Femur (tissue), 1 donor: ENCODE measurements at places on chromosomes 4 and X.

GRCh38 chrX:70636218-70636617 lies 191.6 kb downstream of the DLG3 start:
- no peak for DNase-seq

DNA sequence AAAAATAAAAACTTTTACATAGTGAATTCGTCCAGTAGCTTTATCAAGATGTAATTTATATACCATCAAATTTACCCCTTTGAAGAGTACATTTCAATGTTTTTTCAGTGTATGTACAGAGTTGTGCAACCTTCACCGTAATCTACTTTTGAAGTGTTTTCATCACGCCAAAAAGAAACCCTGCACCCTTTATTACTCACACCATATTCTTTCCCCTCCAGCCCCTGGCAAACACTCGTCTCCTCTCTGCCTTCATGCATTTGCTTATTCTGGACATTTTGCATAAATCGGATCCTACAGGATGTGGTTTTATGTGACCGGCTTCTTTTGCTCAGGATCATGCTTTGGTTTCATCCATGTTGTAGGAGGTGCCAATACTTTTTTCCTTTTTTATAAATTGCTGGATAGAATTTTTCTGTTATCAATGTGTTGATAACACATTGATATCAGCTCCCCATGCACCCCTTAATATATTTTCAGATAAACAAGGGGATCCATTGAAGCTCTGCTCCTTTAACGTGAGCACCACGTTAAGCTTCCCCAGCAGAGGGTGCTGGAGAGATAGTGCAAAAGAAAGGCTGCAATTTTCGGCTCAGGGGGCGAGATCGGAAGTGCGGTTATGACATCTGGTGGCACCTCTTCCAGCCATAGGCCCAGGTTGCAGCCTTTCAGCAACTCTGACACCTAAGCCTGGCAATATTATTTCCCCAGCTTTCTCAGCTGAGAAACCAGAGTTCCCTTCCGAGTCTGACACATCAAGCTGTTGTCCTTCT lies 100.1 kb upstream of the VCX3B start:
- no peak for DNase-seq

DNA sequence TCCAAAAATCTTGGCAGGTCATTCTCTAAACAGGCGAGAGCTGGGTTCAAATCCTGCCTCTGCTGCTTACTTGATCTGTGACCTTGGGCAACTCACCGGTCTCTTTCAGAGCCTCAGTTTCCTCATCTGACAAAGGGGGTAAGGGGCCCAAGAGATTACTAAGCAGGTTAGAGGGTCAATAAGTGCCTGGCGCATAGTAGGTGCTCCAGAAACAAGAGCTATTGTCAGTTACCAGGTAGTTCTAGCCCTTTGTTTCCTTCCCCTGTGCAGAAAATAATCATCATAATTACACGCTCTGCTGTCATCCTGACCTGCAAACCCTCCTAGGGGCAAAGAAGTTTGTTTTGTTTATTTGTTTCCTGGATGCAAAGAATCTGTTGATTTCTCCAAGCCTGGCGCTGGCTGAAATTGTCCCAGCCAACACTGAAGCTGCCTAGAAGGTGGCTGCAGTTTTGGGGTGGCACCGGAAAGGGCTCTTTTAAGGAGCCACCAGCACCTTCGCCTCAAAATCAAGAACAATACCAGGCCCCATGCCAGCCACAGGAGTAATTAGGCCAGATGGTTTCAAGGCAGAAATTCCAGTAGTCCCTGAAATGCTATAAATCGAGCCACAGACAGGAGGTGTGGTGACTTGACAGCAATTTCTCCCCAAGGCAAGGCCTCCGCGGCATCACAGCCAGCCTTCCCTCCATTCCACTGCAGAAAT lies 10.2 kb upstream of the KIAA0232 start:
- DNase-seq = no peak

- DNase-seq = peak; percentile 28
Measured at GRCh38 chr4:188408244-188409030, 269.2 kb downstream of the TRIML1 start.

DNA sequence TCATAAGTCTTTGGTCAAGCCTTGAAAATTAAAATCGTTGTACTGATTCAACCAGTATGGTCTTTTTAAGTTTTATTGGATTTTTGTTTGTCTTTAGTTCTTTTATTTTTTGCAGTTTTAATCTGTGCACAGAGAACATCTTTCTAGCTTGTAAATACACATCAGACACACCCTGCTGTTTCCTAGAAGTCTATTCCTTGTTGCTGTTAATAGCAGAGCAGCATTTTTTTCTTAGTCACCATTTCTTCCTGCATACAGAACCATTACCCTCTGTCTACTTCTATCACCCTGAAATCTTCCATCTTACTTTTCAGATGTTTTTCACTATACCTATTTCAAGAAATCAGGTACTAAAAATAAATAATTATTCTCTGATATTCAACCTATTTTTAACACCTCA lies 375.4 kb downstream of the GRID2 start:
- no peak for DNase-seq

GRCh38 chr4:140330311-140330900 lies 43.0 kb upstream of the SCOC start:
- DNase-seq = no peak

DNA sequence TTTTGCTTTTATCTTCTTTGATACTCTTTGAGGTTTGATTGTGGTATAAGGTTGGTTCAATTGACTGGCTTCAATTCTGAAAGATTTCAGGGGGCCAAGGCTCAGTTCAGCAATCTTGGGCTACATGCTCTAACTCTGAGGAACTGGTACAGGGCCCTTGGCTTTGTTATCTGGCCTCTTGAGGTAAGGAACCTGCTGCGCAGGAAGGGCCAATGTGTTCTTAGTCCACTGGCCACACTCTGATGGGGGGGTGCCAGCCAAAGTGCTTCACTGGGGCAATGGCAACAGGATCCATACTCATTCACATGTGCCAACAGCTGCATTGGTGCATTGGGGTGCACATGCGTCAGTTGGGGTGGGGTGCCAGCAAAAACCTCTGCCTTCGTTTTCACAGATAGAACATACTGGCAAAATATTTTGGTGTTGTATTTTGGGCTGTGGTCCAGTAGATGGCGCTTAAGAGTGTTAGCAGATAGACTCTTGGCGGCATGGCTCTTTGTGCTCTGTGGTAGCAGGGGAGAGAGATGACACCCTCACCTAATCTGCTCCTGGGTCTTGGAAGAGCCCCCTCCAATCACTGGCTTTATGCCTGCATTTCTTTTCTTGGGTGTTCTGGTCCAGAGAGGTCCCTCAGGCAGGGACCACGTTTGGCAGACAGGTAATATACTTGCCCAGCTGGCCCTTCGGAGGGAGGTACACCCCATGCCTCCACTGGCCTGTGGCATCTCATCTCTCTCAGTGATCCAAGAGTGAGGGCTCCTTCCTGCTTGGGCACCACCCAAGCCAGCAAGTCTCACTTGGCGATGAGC lies 42.9 kb downstream of the NDST3 start:
- DNase-seq = no peak

- no peak for DNase-seq
Measured at GRCh38 chr4:146957237-146957636, 11.6 kb upstream of the TTC29 start.

DNA sequence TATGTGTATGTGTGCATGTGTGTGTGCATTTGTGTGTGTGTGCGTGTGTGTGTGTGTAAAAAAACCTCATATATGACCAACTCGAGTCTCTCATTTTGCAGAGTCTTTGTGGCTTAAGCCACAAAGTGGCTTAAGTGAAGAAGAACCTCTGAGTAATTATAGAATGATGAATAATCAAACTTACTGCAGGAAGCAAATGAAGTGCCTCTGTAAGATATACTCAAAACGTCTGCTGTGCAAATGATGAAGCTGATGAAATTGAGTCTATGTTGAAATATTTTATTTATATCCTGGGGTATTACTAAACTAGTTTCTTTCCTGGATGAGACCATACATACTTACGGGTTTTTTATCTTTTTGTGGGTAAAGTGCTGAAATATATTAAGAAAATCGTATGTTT lies 1198.7 kb downstream of the PCDH7 start:
- no peak for DNase-seq

GRCh38 chr4:126799971-126800574 lies 832.7 kb upstream of the INTU start:
- peak; percentile 15 for DNase-seq

DNA sequence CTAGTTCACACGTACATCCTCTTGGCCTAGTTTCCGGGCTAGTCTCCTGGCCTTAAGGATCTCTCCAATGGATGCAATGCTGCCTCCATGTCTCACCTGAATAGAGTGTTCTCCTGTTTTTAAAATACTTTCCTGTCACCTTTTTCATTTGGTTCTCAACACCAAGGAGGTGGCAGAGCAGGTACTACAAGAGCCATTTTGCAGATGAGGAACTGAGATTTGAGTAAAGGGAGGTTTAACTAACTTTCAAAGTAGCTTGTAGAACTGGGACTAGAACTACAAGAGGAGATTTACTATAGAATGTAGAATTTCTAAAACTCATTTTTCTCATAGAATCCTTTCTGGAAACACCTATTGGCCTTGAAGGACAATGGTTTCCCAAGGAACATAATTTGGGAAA lies 97.6 kb upstream of the AP1S2 start:
- no peak for DNase-seq

GRCh38 chrX:130628516-130628915 lies 226.7 kb downstream of the RBMX2 start:
- DNase-seq = no peak

- DNase-seq = no peak
Measured at GRCh38 chrX:137062915-137063617, 29.3 kb upstream of the GPR101 start.

DNA sequence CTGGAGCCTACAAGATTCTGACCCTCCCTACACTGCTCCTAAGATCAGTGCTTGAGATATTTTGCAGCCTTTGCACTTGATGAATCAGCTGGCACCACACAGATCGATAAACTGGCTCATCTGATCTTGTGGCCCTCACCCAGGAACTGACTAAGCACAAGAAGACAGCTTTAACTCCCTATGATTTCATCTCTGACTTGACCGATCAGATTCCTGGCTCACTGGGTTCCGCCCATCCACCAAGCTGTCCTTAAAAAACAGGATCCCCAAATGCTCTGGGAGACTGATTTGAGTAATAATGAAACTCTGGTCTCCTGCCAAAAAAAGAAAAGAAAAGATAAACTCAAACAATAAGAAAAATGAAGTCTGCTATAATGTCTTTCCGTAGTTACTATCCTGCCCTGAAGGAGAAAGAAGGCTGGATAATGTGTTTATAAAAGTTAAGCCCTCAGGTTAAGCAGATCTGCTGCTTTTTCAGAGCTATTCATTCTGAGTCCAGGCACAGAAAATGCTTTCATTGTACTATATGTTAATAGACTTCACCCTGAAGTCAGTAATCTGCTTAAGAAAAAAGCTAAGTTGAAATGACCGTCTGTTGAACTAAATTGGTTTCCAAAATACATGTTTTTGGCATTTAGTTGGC lies 795.2 kb downstream of the TRIML1 start:
- no peak for DNase-seq

DNA sequence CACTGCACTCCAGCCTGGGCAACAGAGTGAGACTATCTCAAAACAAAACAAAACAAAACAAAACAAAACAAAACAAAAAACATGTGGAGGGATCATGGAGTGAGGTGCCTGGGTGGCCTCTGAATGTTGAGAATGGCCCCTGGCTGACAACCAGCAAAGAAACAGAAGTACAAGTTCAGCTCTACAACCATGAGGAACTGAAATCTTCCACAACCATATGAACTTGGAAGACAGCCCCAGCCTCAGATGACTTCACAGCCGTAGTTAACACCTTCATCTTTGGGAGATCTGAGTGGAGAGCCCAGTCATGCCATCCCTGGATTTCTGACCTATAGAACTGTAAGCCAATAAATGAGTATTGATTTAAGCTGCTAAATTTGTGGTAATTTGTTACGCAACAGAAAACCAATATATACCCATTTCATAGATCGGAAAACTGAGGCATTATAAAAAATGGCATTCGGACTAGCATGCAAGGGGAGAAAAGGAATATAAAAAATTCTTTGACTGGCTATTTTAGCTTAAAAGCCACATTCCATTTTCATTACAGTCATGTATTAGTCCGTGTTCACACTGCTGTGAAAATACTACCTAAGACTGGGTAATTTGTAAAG lies 138.7 kb upstream of the RAPGEF2 start:
- DNase-seq = no peak

DNA sequence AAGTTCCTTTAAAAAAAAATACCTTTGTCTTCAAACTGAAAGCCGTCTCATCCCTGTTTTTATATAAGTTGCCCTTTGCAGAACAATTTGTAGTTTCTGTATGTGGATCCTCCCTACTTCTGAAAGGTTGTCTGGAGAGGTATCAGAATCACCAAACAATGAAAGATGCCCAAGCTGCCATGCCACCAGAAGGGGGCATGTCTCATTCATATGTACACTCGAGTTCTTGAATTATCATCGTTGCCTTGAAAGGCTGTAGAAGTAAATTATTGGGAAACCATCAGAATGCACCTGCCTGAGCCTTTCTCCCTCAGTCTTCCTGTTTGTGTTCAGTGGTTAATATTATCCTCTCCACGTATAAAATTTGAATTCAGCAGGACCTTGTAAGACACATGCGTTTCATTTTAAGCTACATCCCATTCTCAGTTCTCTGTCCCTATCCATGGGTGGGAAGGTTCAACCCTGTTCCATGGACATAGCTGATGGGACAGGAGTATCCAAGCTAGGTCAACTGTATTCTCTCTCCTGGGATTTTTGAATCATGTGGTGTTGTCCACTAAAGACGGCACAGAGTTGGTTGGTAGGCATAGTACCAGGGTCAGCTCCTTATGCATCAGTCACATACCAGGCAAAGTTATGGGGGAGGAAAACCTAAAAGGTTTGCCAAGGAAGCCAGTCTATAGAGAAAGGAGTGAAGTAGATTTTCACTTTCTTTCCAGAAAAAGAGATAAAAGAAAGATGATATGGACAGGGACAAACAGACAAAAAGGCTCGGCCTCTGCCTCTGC lies 24.0 kb downstream of the GALNT7 start:
- no peak for DNase-seq

DNA sequence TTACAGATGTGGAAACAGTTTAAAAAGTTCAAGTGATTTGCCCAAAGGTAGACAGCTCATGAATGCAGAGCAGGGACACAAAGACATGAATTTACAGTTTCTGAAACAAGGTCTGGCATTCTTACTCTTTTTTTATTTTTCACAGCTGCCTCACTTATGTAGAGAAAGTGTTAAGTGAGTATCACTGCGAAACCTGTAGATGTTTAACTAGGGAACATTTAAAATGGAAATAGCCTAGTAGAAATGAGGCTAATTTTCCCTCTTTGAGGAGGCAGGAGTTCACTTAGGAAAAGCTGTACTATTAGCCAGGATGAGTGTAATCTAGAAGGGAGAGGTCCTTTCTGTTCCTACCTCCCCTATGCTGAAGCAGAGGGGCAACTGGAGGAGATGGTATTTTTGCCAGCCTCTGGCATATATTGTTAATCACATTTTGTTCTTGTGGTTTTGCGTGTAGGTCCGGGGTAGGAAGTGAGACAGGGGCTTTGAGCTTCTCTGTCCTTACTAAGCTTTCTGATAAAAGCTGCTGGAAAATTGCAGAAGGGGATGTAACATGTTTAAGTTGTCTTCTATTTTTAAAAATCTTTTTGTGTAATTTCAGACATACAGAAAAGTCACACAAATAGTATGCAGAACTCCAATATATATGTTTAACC lies 492.8 kb upstream of the NR3C2 start:
- no peak for DNase-seq
